ENCODE measurements at places on chromosomes 6 and 20.

GRCh38 chr6:32123681-32124080, 4.4 kb downstream of the ATF6B start:
- no peak for DNase-seq

DNA sequence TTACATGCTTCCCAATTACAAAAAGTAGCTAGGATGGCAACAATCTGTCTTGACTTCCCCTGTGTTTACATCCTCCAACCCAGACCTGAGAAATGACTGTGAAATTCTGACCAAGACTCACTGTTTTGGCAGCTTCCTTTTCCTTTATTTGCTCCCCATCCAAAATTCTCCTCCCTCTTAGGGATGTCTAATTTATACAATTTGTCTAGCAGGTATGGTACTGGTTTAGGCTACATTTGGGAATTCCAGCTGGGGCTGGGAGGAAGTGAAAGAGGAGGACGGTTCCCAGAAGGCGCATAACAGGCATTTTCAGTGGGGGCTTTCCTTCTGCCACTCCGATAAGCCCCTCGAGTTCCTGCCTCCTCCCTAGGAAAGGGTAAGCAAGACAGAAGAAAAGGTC, 231.5 kb upstream of the BTBD3 start:
- DNase-seq: no peak

- peak; percentile 20 for DNase-seq
Measured at GRCh38 chr6:170438402-170438753, 114.7 kb downstream of the PSMB1 start.

- DNase-seq: no peak
Measured at GRCh38 chr6:66930559-66931290, 1223.7 kb upstream of the EYS start.

DNA sequence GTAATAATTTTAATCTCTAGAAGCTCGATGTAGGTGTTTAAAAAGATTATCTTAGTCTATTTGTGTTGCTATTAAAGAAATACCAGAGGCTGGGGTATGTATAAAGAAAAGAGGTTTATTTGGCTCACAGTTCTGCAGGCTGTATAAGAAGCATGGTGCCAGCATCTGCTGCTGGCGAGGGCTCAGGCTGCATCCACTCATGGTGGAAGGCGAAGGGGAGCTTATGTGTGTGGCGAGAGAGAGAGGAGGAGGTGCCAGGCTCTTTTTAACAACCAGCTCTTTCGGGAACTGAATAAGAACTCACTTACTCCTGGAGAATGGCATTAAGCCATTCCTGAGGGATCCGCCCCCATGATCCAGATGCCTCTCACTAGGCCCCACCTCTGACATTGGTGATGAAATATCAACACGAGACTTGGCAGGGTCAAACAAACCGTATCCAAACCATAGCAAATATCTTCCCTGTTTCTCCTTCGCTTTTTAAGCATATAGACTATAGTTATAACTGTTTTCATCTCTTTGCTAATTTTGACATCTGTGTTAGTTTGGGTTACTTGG, 24.5 kb downstream of the CHMP4B start:
- DNase-seq: no peak

- peak; percentile 60 for DNase-seq
Measured at GRCh38 chr6:48111575-48111974, 578 bp upstream of the PTCHD4 start.

GRCh38 chr20:39986173-39986904, 702.7 kb downstream of the MAFB start:
- no peak for DNase-seq

DNA sequence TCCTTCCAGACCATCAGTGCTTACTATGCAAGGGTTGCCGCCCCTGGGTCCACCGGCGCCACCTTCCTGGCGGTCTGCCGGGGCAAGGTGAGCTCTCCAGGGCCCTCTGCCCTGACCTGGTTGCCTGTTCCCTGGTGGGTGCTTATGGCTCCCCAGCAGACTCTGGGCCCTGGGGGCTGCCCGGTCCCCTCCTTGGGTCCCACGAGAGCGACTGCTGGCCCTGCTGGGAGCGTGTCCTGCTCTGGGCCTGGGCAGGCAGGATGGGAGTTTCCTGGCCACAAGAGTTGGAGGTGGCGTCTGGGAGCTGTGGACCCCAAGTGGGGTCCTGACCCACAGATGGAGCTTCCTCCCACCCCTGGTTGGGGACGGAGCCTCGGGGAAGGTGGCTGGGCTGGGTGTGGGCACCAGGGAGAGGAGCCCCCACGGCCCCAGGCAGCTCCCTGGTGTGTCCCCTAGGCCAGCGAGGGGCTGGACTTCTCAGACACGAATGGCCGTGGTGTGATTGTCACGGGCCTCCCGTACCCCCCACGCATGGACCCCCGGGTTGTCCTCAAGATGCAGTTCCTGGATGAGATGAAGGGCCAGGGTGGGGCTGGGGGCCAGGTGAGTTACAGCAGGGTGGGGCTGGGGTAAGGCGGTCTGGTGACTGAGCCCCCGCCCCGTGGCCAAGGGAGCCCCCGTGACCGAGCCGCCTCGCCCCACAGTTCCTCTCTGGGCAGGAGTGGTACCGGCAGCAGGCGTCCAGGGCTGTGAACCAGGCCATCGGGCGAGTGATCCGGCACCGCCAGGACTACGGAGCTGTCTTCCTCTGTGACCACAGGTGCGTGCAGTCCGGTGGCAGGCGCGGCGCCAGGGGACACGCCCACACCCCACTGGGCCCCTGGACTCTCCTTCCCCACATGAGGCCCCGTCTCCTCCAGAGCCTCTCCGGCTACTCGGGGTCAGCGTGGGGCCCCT, 7.1 kb upstream of the TNFRSF6B start:
- DNase-seq: no peak

Data from NCI-H1930 (cell line).